Activated CD8-positive, alpha-beta memory T cell treated with anti-CD3 and anti-CD28 coated beads, Interleukin-2, amount 10 ng/mL, durations not matched to agents 7 days and 5 days (primary cell): ENCODE measurements at places on chromosomes 1 and 21. TPM values are rescaled to one million over a fixed set of nuclear protein-coding genes. Genes with fewer than 3 reads are reported as not detected.

DNA sequence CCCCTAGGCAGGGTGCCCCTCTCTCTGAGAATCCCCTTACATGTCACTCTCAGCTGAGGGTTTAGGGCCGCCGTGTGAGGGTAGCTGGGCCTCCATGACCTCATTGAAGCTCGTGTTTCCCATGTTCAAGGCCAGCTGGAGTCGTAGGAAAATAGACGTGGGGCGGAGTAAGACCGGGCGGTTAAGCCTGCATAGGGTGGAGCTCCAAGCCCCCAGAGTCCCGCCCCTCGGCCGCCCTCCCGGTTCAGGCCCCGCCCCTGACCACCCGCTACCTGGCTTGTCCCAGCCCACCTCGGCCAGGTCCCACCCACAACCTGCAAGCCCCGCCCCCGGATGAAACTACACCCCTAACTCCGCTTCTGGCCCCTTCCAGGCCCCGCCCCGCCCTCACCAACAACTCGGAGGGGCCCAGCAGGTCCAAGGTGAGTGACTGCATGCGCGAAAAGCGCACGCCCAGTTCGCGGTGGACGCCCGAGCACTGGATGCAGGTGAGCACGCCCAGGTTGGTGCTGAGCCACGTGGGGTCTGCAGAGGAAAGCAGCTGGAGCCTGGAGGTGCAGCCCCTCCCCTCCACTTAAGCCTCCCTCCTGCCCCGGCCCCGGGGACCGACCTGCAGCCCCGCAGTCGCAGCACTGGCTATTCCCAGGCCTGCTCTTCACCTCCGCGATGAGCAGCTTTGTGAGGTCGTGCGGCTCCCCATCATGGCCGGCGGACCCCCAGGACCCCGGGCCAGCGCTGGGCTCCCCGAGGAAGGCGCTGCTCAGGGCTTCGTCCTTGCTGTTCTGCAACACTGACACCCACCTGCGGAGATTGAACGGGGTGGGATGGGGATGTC lies 12.2 kb upstream of the TCEA3 start:
- no peaks in the 10 kb centered on the region for H3K36me3 ChIP-seq
- no peak overlapping the region for H3K27ac ChIP-seq
- H3K4me3 ChIP-seq, result no peak overlapping the region
- peaks cover 8% of the 10 kb centered on the region for H3K27me3 ChIP-seq

DNA sequence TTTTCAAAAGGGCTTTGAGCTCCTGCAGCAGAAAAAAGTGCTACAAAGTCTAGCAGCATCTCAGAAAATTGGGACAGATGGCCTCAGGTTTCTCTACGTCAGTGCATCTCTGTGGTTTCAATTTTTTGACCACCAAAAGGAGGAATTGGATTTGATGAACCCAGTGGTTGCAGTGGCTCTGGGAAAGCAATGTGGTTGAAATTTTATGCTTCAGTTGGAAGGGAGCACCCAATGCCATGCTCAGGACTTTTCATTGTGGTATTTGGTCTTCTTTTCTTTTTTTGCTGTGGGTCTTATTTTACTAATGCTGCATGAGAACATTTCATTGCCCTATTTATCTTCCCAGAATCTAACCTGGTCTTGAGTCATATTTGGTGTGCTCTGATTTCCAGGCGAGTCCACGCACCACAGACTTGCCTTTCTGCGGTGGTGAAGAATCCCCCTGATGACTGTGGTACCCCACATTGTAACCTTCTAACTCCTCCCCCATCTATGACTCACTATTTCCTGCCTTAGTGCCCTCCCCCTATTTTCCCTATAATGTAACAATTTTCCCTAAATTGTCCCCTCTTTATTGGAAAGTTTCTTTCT lies 56.7 kb downstream of the S1PR1 start:
- H3K27ac ChIP-seq, result peak overlapping the region; percentile 71
- H3K4me1 ChIP-seq, result peaks cover 46% of the 10 kb centered on the region
- peaks cover 8% of the 10 kb centered on the region for H3K36me3 ChIP-seq
- H3K27me3 ChIP-seq, result peaks cover 32% of the 10 kb centered on the region

- no peak overlapping the region for H3K4me3 ChIP-seq
- no peaks in the 10 kb centered on the region for H3K4me1 ChIP-seq
- no peak overlapping the region for H3K27ac ChIP-seq
- DNase-seq, result no peak
Observed at GRCh38 chr1:43308635-43309404, 8.0 kb downstream of the TIE1 start.

Gene FCRL2
- not detected for total RNA-seq

DNA sequence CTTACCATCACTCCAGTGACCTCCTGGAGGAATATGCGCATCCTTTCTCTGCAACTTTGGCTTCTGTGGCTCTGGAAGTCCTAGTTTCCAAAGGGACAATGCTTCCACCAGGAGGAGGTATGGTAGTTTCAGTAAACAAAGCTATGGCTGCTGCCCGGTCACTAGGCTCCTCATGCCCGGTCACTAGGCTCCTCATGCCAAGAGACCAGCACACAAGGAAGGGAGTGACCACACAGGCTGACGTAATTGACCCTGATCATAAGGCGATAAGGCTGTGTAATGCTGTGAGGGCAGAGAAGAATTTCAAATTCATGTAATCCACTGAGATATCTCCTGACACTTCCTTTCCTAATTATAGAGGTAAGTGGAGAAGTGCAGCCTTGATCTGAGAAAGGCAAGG lies 102.9 kb downstream of the DTL start:
- H3K36me3 ChIP-seq, result peaks cover 21% of the 10 kb centered on the region
- H3K27me3 ChIP-seq, result no peaks in the 10 kb centered on the region
- H3K4me3 ChIP-seq, result no peak overlapping the region
- DNase-seq, result no peak
